NCI-H1105 treated with DMSO at 0.1 percent for 48 hours (cell line): ENCODE measurements at places on chromosomes 1 and 21.

DNA sequence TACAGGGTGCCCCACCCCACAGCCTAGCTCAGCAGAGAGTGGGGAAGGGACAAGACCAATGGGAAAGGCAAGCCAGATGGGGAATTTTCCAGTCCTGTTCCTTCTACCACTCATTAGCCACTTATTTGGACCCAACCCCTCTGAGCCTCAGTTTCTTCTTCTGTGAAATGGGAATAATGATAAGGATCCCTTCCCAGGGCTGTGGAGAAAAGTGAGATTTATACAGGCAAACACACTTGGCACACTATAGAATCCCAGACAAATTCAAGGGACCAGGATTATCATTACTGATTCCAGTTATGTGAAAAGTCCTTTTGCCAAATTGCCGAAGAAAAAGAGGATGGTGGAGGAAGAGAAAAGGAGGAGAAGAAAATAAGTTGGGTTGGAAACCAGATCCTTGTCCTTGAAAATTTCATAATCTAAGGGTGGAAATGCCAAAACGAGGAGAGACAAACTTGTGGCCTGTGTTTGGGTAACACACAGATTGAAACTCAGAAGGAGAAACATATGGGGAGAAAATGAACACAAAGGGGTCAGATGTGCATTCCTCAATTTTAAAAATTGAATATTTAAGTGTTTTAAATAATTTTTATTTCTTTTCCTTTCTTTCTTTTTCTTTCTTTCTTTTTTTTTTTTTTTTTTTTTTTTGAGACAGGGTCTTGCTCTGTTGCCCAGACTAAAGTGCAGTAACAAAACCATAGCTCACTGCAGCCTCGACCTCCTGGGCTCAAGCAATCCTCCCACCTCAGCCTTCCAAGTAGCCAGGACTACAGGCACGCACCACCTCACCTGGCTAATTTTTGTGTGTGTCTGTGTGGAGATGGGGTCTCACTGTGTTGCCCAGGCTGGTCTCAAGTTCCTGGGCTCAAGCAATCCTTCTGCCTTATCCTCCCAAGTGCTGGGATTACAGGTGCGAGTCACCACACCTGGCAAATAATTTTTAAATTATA lies 9.6 kb downstream of the CAPN2 start:
- no peak for DNase-seq

- DNase-seq, result no peak
Observed at GRCh38 chr21:28375708-28376385, 616.8 kb downstream of the LTN1 start.

GRCh38 chr1:14535619-14536355 lies 62.7 kb upstream of the KAZN start:
- DNase-seq, result no peak

DNA sequence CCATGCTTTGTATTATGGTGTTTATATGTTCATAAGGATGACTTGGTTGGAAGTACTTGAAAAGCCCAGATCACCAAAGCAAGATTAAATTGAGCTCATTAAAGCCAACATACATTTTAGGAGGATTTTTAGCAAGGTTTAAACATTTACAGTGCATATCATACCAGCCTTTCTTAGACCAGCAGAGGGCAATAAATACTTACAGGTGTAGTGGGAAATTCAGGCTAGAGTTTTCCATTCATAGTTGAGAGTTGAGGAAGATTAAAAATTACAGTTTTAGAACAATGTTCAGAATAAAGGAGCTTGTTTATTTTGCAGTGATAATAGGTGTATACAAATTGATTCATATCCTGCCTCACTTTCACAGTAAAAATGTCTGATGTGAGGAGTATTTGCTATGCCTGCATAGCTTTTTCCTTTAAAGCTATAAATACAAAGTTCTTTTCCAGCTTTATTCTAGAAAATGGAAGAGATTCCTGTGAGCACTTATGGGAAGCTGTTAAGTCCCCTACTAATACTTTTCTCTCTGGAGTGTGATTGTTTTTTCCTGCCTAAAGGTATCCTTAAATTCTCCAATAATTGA lies 35.3 kb downstream of the DTL start:
- DNase-seq, result peak; percentile 41

DNA sequence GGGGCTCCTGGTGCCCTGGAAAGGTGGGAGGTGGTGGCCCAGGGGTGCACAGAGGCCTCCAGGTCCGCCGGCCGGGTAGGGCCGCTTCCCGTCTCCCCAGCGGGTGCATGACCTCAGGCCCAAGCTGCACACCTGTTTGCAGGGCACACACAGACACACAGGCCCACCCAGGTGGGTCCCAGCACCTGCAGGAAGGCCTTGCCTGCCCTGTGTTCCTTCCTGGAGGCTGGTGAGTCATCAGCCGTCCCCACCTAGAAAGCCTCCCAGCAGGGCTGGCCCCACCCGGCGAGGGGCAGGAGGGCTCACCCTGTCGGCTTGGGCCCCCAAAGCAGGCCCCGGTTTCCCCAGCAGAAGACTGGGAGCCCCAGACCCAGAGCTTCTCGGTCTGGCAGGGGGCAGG lies 23.6 kb upstream of the TTLL10 start:
- DNase-seq, result no peak

DNA sequence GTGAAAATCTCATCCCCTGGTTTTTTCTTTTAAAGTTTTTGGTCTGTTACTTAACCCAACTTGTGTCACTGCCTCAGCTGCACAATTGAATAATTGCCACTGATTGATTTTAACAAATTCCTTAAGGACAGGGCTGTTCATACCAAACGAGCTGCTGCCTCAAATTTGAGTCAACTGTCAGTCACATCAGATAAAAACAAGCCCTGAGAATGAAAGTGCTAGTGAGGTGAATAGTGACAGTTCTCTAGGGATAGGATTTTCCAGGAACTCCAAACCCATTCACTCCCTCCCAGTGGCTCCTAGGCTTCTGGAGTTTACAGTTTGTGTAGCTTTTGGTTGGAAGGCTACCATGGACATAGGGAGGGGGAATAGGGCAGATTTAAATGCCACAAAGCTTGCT lies 79.4 kb downstream of the SAMSN1 start:
- DNase-seq, result no peak

DNA sequence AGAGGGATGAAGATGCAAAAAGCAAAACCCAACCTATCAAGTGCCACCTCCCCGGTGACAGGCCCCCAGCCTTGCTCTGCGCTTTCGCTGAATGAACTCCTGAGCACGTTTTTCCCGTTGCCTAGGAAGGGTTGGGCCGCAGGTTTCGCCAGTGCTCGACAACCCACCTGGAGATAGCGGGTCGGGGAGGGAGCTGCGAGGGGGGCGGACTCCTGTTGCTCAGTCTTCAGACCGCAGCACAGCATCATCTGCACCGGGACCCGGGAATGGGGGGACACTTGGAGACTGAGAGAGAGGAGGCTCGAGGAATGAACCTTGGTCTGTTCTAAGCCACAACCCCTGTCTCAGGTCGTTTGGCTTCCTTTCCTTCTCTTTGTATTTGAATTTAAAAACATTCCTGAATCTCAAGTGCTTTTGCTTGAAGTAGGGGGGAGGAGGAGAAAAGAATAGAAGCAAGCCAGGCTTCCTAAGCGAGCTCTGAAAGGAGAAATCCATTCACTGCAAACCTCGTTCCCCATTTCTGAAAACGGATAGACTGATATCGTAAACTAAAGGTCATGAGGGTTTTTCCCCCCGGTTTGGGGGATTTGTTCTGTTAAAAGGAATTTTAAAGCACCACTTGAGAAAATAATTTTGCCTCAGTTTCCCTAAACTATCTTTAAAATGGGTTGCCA lies 1.2 kb downstream of the AK5 start:
- peak; percentile 39 for DNase-seq

DNA sequence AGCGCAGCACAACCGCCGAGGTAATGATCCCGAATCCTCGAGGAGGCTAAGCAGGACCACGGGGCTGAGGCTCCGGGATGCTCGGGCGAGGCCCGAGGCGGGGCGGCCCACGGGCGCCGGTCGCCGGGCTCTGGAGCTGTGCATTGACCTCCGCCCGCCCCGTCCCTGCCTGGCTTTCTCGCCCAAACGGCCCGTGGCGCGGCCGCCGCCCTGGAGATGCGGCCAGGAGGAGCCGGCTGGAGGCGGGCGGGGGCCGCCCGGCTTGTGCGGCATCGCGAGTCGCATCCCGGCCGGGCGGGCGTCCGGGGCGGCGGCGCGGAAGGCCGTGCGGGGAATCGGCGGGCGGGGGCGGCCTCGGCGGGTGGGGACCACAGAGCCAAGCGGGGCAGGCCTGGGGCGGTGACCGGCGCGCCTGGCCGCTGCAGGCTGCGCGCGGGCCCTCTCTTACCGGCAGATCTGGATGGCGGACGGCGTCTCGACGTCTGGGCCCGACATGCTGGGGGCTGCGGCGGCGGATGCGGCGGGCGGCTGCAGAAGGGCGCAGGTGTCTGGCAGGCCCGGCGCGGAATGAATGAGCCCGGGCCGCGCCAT lies 663 bp downstream of the ACOT7 start:
- DNase-seq, result no peak

DNA sequence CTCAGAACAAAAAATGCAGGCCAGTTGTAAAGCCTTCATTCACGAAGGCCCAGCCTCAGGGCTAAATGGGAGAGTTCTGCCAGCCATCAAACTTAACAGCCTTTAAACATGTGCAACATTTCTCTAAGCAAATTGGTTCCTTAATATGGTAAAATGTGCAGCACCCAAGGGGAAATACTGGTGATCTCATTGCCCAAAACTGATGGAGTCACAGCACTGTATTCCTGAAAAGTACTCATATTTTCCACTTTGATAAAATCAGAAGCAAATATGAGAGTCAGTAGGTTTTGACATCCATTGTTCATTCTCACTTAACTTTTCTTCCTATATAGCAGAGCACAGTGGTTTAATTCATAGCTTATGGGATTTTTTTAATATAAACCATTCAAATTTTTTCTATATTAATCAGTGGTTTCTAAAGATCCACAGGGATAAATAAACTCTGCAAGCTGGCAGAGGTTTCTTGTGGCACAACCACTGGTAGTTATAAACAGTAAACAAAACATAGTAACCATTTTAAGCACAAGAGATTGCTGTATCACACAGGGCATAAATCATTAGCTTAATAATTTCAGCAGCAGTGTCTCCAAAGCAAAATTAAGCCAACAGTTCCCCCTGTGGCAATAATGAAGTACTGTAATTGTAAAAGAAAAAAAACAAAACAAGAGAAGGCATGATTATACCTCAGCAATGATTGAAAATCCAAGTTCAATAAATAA lies 106.9 kb upstream of the LYPLAL1 start:
- peak; percentile 52 for DNase-seq

- DNase-seq, result no peak
Observed at GRCh38 chr1:215416497-215416896, 150.6 kb upstream of the KCTD3 start.

DNA sequence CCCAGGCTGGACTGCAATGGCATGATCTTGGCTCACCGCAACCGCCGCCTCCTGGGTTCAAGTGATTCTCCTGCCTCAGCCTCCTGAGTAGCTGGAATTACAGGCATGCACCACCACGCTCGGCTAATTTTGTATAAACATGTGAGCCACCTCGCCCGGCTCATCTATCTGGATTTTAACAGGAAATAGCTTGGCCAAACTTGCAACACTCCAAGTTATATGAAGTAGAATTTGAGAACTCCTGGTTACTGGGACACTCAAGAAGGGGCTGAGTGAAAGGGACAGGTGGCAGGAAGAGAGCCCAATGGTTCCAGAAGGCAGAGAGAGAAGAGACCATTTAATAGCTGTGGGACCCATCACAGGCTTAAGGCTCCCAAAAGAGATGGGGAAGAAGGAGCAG lies 2.9 kb upstream of the GPX7 start:
- no peak for DNase-seq

GRCh38 chr1:88302843-88303486 lies 381.1 kb upstream of the PKN2 start:
- DNase-seq, result peak; percentile 13

DNA sequence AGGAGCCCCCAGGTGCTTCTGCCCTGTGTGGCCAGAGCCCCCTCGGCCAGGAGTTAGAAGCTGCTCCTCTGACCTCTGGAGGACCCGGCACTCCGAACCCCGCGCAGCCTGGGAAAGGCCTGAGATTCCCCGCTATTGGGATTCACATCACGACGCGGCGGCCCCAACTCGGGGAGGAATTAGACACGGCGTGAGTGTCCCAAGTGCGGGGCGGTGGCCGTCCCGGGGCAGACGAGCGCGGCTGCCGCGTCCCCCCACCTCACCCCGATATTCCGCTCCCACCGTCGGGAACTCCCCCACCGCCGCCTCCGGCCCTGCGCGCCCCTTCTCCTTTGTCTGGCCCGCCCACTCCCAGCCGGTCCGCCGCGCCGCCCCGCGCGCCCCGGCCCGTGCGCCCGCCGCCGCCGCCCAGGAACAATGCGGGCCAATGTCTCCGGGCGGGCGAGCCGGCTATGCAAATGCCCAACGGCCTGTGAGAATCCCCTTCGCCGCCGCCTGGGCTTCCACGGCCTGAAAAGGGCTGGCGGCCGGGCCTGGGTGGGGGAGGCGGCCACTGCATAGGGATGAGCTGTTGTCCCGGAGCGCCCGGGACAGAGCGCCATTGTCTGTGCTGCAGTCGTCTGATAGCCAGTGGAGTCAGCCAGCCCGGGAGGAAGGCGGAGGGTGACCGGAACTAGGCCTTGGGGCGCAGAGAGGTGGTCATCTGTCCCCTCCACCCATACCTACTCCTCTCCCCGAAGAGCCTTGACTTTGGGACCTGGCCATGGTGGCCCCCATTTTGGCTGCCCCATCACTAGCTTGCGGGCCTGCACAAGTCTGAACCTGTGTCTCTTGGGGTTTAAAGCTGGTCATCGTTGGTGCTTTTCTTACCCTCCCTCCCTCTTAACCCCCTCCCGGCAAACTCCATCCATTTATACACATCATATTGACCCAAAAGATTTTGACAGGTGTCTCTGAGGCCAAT lies 19.4 kb downstream of the RHBG start:
- no peak for DNase-seq

- DNase-seq, result no peak
Observed at GRCh38 chr1:109789551-109790180, 25.9 kb upstream of the EPS8L3 start.

- no peak for DNase-seq
Observed at GRCh38 chr1:117308311-117308916, 58.8 kb upstream of the MAN1A2 start.

- DNase-seq, result no peak
Observed at GRCh38 chr21:26965907-26966581, 844 bp downstream of the ADAMTS5 start.

- DNase-seq, result peak; percentile 3
Observed at GRCh38 chr1:171434717-171435346, 50.5 kb upstream of the PRRC2C start.

DNA sequence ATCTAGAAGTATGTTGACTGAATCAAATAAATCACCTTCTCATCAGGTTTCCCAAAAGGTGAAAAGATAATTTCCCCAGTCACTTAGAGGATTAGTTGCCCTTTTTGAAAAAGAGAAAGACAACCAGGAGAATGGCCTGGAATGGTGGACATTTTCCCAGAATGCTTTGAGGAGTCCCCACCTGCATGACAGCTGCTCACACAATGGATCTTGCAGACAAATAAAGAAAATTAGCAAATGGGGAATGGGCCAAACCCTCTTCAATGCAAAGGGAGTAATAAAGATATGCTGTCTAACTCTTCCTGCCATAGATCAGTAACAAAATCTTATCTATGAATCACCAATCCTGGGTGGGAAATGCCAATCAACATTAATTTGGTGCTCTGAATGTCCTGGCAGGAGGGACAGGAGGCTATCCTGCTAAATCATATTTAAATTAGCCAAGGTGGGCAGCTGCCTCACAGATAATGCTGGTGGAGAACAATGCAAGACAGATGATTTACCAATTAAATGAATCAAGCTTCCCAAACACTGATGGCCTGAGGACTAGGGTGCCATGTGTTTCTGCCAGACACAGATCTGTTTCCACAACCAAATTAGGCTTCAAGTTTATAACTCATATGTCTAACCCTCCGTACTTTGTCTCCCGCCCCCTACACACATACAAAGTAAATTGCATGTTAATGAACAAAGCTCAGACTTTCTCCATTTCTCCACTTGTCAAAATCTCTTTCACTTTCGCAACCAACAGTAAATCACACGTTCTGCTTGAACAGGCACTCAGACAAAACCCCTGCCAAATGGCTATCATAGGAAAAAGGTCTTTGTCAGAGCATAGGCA lies 488.0 kb upstream of the PLXNA2 start:
- DNase-seq, result peak; percentile 91
